Heart left ventricle (tissue), 16 donors: ENCODE measurements at places on chromosomes 5 and 9. TPM values are rescaled to one million over a fixed set of nuclear protein-coding genes. Genes with fewer than 3 reads are reported as not detected.

HMCN2 gene
- 3.6 TPM for total RNA-seq

SLC25A46 gene
- 61.6 TPM for total RNA-seq

STK32A gene
- 0.22 TPM for total RNA-seq

PCDHGB6 gene
- 7.1 TPM for total RNA-seq

KLHL3 gene
- 27.0 TPM for total RNA-seq

CACNA1B gene
- total RNA-seq, result 0.20 TPM

ARSB gene
- 12.6 TPM for total RNA-seq

MARCHF3 gene
- total RNA-seq, result 19.9 TPM

CCNJL gene
- total RNA-seq, result 7.6 TPM

CNTNAP3B gene
- total RNA-seq, result 11.6 TPM

CKMT2 gene
- total RNA-seq, result 1,758 TPM

GADD45G gene
- 13.2 TPM for total RNA-seq

IFNE gene
- total RNA-seq, result not detected

MEIKIN gene
- total RNA-seq, result not detected

INSL4 gene
- not detected for total RNA-seq

ACTBL2 gene
- not detected for total RNA-seq

OTP gene
- not detected for total RNA-seq

SPATA31E1 gene
- total RNA-seq, result not detected

SPINK6 gene
- total RNA-seq, result not detected

LCN12 gene
- 15.0 TPM for total RNA-seq

SLC36A3 gene
- not detected for total RNA-seq

CA9 gene
- total RNA-seq, result 0.47 TPM

ZNF474 gene
- total RNA-seq, result not detected

F12 gene
- not detected for total RNA-seq

IFNB1 gene
- total RNA-seq, result not detected

F2RL2 gene
- total RNA-seq, result 0.84 TPM

CDKN2B-AS1 gene
- total RNA-seq, result not detected

LCN9 gene
- total RNA-seq, result not detected
